Activated CD4-positive, alpha-beta T cell treated with anti-CD3 and anti-CD28 coated beads for 36 hours (primary cell): ENCODE measurements at places on chromosomes 1 and 21.

DNA sequence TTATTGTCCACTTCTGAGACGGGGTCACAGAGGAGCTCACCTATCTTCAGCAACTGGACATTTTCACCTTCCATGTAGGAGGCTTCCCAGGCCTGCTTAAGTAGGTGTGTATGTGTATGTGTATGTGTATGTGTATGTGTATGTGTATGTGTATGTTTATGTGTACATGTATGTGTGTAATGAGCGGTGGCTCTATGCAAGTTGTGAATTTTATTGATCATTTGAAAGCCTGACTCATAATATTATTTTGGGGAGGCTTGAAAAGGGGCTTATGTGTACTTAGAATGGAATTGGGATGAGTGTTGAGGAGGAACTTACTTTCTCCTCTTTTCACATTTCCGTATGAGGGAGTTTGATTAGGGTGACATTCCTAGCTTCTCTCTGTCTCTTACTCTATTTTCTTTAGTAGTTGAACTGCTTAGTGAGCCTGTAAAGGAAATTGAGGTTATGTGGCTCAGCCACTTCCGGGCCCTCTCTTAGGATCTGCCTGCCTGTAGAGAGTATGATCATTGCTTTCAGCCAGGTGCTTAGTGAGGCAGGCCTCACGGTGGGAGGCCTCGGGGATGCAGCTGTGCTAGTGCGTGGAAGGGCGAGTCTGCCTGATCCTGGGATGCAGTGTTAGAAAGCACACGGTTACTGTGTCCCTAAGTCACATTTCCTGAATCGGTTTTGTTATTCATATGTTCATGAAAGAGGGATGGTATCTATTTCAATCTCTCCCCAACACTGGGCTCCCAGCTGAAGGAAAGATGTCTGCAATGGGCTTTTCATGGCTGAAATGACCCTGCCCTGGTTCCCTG, 61.0 kb downstream of the IER5 start:
- H3K4me3 ChIP-seq, result peak overlapping the region; percentile 42
- no peaks in the 10 kb centered on the region for H3K36me3 ChIP-seq
- peak overlapping the region; percentile 87 for H3K27ac ChIP-seq
- no peaks in the 10 kb centered on the region for H3K27me3 ChIP-seq
- peak; percentile 87 for DNase-seq

DNA sequence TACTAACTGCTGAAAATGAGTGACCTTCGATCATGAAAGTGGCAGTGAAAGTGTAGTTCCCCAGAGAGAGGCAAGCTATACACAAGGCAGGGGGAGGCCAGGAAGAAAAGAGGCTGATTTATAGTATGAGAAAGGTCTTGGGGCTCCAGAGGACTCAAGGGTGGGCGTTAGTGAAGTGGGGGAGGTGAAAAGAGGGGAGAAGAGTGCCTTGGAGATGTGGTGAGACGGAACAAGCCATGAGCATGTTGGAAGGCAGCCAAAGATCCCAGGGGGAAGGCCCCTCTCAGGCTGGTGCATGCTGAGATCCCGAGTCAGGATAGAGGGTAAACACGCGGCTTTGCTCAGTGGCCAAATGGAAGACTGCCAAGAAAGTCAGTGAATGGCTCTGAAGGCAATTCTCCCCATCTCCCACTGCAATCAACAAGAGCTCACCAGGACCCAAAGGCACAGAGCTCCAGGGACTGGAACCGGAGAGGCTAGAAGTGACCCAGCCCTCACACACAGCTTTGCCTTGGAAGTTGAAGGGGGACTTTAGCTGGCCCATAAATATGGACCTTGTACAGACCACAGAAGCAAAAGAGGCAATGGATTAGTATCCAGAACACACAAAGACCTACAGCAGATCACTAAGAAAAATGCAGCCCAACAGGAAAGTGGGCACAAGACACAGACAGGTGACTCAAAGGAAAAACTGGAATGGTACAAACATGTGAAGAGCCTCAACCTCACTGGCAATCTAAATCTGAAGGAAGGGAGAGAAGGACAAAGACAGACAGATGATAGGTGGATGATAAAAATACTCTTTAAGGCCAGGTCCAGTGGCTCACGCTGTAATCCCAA, 49.6 kb downstream of the HSF2BP start:
- no peaks in the 10 kb centered on the region for H3K27me3 ChIP-seq
- no peak overlapping the region for H3K27ac ChIP-seq
- DNase-seq, result no peak
- H3K36me3 ChIP-seq, result no peaks in the 10 kb centered on the region
- H3K4me3 ChIP-seq, result no peak overlapping the region

DNA sequence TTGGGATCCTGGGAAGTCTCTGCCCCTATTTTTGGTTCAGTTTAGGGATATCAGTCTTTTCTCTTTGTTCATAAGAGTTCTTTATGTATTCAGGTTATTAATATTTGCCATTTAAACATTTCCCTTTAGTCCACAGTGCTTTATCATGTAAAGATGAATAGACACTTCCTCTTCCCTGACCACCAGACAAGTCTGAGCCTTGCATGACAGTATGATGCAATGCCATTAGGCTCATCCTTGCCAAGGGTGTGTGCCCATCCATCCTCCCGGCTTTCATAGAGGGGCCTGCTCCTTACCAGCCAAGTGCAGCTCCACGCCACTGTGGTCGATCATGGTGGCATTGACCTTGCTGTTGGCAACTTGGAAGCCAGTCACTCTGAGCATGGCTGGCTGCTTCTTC, 52.1 kb downstream of the ZSCAN20 start:
- DNase-seq, result no peak
- H3K4me3 ChIP-seq, result no peak overlapping the region
- H3K36me3 ChIP-seq, result no peaks in the 10 kb centered on the region

GRCh38 chr1:2990376-2991115, 30.7 kb upstream of the ACTRT2 start:
- H3K4me1 ChIP-seq, result no peaks in the 10 kb centered on the region
- peaks cover 8% of the 10 kb centered on the region for H3K27me3 ChIP-seq
- no peak overlapping the region for H3K4me3 ChIP-seq
- no peak for DNase-seq

GRCh38 chr1:11178021-11179015, 10.8 kb upstream of the ANGPTL7 start:
- no peak for DNase-seq
- H3K27ac ChIP-seq, result no peak overlapping the region
- H3K27me3 ChIP-seq, result no peaks in the 10 kb centered on the region
- H3K4me3 ChIP-seq, result no peak overlapping the region

DNA sequence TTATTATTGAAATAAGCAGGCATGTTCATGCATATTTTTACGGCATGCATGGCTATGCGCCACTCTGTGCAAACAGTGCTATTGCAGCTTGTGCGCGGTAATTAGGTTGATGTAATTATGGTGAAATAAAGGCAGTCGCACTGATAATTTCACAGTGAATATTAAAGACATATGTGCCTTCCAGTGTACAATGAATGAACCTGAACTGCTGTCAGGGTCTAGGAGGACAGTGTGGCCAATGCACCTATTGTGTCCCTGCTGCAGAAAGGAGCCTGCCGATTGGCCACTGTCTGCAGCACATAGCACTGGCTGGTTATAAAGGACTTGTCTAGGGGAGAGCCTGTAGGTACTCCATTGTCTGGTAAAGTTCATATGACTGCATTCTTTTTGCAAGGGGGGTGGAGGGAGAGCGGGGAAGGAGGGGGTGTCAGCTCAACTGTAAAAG, 340.4 kb downstream of the USP25 start:
- H3K36me3 ChIP-seq, result no peaks in the 10 kb centered on the region
- H3K4me1 ChIP-seq, result no peaks in the 10 kb centered on the region
- no peak overlapping the region for H3K4me3 ChIP-seq
- no peaks in the 10 kb centered on the region for H3K27me3 ChIP-seq
- no peak for DNase-seq

GRCh38 chr1:221648201-221648600, 93.7 kb downstream of the DUSP10 start:
- DNase-seq, result no peak
- H3K27me3 ChIP-seq, result no peaks in the 10 kb centered on the region
- no peak overlapping the region for H3K27ac ChIP-seq
- H3K4me1 ChIP-seq, result no peaks in the 10 kb centered on the region

DNA sequence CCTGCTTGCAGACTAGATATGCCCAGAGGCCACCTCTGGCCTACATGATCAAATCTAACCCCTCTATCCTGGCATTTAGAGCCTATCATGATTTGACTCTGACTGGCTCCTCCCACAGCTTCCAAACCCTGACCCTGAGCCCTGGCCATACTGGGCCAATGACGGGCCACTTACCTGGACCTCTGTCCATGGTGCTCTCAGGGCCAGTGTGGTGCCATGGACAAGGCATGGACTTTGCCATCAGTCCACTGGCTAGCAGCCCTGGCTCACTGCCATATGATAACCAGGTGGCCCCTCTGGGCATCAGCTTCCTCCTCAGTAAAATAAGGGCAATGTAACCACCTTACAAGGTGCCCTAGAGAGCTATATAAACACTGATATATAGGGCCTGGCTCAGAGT, 713.4 kb downstream of the PTPRU start:
- no peaks in the 10 kb centered on the region for H3K36me3 ChIP-seq
- peaks cover 16% of the 10 kb centered on the region for H3K27me3 ChIP-seq
- no peak overlapping the region for H3K27ac ChIP-seq
